ENCODE measurements at places on chromosomes 4 and X.
A peak's percentile ranks its signal among the peaks of the same experiment; 100 is the strongest.

- no peak for DNase-seq
Observed at GRCh38 chr4:77701121-77701520, 95.5 kb downstream of the CXCL13 start.

- DNase-seq: no peak
Observed at GRCh38 chr4:9877123-9877522, 95.7 kb downstream of the DRD5 start.

DNA sequence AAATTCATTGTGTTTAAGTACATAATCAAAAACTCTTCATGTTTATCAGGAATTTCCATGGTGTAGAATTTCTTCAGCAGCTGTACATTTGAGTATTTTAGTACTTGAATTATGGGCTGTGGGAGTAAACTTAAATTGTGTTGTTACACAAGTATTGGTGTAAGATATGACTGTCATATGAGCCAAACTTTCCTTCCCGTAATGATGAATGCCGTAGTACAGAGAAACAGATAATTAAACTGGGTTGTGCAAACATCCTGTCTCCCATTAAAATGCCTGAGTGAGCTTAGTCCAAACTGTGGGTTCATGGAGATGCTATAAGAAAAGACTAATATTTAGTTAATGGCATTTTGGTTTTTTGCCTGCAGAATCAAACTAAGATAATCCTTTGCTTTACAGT, 159.2 kb downstream of the SLC4A4 start:
- no peak for DNase-seq

DNA sequence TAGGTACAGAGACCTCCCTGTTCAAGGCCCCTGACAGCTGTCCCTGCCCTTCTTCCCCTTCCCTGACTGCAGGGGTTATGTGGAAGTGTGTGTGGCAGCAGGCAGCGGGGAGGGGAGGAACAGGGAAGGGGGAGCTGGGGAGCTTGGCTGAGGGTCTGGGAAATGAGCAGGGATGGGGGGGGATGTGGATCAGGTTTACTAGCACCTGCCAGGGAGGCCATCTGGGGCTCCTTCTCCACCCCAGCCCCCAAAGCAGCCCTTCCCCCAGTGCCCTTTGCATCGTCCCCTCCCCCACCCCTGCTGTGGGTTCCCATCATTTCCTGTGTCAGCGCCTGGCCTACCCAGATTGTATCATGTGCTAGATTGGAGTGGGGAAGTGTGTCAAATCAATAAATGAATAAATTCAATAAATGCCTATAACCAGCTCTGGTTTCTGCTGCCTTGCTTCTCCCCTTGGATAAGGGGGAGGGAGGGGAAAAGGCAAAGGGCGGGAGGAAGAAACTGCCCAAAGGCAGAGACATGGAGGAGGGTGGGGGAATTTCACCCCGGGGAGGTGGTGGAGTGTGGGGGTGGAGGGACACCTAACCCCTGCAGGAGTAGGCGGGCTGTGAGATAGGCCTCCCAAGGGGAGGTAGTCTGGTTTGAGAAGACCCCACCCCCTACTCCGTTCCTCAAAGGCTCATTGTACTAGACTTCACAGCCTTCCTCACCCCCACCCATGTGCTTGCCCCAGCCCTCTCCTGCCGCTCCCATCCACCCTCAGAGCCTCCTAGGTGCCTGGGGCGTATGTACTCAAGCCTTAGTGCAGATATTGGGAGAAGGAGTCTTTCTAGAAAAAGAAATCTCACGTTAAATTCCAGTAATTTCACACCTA, 3.2 kb downstream of the CXorf65 start:
- DNase-seq: peak; percentile 73

GRCh38 chr4:147942729-147943128, 210.8 kb downstream of the ARHGAP10 start:
- no peak for DNase-seq

GRCh38 chrX:124720532-124720931, 374.2 kb downstream of the SH2D1A start:
- DNase-seq: no peak

- peak; percentile 42 for DNase-seq
Observed at GRCh38 chr4:140427106-140427918, at the start of gene CLGN. CLGN (minus strand) TSS chr4:140427648; CDS start chr4:140413078, 14,570 bp downstream.

DNA sequence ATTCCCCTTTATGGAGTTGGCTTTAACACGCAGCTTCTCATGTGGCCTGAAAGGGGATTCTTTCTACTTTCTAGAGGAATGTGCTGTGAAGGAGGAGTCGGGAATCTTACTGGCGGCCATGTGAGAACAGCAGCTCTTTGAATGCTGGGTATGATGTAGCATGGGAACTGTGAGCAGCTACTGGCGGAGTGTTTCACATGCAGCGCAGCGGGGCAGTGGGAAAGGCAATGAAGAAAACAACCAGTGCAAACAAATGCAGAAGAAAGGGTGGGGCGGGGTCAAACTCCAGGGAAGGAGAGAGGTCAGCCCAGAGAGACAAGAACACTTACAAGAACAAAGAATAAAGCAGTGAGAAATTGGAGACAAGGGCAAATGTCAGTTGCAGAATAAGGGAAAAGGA, 363.8 kb upstream of the FTHL17 start:
- no peak for DNase-seq

DNA sequence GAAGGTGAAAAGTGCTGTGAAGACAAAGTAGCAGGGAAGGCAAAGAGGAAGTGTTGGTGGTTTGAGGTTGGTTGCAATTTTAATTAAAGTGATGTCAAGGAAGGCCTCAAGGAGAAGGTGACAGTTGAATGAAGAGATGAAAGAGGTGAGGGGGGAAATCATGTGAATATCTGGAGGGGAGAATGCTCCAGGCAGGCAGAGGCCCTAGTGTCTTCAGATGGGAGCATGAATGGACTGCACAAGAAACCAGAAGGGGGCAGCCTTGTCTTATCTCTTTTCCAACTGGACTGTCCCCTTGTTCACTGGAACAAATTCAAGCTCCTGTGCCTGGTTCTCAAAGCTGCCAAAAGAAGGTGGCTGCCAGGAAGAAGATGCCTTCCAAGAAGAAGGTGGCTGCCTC, 68.4 kb downstream of the MAOB start:
- DNase-seq: no peak

DNA sequence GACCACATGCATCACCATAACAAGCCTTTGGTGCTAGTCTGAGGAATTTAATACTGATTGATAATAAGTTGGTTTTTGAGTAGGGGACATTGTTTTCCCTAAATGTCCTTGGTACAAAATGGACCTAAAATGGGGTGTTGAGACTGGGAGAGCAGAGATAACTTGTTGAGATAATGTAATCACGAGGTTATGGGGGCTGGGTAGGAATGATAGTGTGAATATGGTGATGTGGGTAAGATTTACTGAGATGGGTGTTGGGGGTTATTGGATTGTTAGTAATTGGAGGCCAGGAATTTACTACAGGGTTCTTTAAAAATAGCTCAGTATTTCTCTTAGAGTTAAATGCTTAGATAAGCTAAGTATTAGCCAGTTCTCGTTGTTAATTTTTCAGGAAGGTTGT, 3.9 kb downstream of the BMP2K start:
- no peak for DNase-seq

- no peak for DNase-seq
Observed at GRCh38 chr4:184693056-184693455, 40.8 kb downstream of the CENPU start.

- no peak for DNase-seq
Observed at GRCh38 chr4:54384563-54384962, 155.5 kb downstream of the PDGFRA start.

DNA sequence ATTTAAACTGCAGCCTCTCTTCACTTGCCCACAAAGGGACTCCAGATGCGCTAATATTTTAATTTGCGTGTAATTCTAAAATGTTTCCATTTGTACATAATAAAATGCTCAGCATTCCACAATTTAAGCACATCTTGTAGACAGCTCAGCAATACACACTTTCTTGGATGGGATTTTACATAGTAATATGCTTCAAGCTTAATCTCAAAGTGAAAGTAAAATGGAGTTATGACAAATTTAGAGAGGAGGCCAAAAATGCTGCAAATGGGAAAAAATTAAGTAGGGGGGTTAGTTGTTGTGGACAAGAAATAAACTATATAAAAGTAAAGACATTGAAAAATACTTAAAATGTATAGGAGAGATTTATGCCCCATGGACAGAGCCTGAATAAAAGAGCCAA, 149.1 kb downstream of the FBXO8 start:
- DNase-seq: no peak

DNA sequence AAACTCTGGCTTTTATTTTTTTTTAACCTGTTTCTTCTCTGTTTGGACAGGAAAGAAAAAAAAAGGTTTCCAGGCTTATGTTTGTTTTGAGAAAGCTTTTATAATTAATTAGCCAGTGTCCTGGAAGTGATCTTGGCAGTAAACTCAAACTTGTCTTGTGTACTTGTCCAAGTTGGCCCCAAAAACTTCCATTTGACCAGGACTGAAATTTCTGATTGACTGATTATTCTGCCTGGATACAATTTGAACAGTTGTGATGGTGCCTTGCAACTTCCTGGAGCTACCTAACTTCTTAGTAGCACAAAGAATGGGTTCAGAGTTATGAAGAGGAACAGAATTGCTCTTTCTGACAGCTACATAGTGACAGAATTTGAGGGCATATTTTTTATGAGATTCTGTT, 62.0 kb downstream of the SLC4A4 start:
- no peak for DNase-seq

DNA sequence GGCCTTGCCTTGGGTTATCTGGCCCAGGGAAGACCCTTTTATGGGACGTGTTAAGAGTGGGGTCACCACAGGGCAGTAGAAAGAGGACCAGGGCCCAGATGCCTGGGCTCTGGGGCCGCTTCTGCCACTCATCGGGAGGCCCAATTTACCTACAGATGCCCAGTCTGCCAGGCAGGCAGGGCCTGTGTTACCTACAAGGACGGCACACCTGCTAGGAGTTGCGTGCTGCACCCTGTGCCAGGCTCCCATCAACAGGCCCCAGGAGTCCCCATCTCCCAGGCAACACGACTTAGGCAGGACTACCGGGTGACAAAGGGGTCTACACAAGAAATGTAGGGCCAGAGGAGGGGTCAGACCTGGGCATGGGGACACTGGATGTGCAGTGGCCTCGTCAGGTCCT, 34.6 kb downstream of the WDR1 start:
- DNase-seq: no peak

- DNase-seq: no peak
Observed at GRCh38 chrX:72060921-72061490, 70.7 kb downstream of the RTL5 start.
